ENCODE measurements at places on chromosomes 11 and 22.

- DNase-seq, result no peak
Observed at GRCh38 chr11:109302591-109303334, 119.2 kb upstream of the C11orf87 start.

- DNase-seq, result no peak
Observed at GRCh38 chr11:35583126-35583525, 35.1 kb upstream of the FJX1 start.

- no peak for DNase-seq
Observed at GRCh38 chr11:74338963-74339362, 27.5 kb upstream of the P4HA3 start.

- no peak for DNase-seq
Observed at GRCh38 chr11:61082931-61083531, 19.3 kb upstream of the CD5 start.

DNA sequence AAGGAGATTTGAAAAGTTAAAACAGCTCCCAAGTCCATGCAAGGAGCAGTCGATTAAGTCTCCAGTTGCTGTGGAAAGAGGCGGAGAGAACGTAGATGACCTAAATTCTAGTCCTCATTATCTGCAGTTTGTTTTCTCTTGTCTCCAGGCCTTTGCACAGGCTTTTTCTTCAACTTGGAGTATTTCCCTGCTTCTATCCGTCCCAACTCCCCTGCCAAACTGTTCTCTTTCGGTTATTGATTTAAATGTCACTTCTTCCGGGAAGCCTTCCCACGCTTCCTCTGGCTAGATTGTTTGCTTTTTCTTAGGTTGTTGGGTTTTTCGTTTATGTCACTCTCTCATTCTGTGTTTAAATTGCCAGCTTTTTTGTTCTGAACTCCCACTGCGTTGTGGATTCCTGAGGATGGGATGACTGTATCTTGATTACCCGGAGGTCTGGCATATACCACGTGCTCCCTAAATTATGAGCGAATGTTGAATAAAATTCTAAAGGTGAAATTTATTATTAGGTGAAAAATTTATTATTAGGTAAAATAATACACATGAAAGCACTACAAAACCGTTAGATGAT, 463 bp downstream of the TMEM126B start:
- DNase-seq, result no peak

DNA sequence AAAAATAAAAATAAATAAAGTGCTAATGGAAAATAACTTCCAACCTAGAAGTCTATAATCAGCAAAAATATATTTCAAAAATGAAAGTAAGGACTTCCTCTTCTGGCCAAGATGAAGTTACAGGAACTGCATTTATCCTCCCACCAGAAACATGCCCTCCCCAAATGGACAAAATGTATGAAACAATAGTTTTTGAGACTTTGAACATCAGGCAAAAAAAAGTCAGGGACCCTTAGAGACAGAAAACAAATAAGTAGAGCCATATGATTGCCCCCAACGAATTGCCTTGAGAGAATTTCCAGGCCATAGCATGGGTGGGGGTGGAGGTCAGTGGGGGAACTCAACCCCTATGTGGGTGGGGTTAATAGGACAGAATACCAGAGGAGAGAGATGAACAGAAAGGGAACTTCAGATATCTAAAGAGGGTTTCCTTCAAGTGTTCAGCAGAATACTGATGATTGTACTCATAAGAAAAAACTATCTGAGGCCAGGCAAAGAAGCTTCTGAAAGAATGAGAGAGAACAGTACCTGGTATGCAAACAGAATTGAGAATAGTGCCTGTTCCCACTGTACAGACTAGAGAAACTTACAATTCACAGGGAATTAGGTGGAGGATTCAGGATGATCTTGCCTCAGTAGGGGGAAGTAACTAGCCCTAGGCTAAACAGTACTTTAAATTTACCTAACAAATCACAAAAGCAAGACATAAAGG, 26.6 kb upstream of the IL10RA start:
- DNase-seq, result no peak

DNA sequence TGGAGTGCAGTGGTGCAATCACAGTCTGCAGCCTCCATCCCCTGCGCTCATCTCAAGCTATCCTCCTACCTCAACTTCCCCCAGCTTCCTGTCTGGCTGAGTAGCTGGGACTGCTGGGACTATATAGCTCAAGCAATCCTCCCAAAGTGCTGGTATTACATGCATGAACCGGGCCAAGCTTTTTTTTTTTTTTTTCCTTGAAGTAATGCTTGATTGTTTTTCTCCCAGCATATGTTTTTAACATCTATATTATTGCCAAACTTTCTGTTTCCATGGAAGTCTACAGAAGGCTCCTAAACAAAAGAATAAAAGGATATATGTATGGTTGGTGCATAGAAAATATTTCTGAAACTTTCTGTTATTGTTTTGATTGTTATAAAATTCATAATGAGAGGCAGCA, 853.6 kb downstream of the KCNA4 start:
- no peak for DNase-seq

- no peak for DNase-seq
Observed at GRCh38 chr11:62804310-62805075, 747 bp downstream of the NXF1 start.

GRCh38 chr11:113532697-113533424, 57.7 kb upstream of the DRD2 start:
- DNase-seq, result peak; percentile 11

DNA sequence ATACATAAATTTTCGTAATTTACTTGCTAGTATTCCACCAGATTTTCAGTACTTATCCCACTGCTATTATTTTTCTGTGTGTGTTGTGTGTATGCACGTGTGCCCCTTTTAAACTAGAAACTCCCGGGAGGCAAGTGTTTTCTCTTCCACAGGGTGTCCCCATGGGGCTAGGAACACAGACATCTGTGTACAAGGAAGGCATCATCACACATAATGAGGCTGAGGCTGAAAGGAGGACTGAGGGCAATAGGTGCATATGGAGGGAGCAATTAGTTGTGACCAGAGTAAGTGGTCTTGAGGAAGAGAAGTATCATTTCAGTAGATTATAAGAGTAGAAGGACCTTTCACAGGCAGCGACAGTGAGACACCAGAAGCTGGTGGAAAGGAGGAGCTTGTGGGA, 2.1 kb upstream of the DPAGT1 start:
- no peak for DNase-seq

GRCh38 chr11:17024924-17025323, 10.7 kb upstream of the PLEKHA7 start:
- DNase-seq, result no peak

GRCh38 chr11:82767123-82767522, 33.5 kb upstream of the FAM181B start:
- DNase-seq, result no peak

DNA sequence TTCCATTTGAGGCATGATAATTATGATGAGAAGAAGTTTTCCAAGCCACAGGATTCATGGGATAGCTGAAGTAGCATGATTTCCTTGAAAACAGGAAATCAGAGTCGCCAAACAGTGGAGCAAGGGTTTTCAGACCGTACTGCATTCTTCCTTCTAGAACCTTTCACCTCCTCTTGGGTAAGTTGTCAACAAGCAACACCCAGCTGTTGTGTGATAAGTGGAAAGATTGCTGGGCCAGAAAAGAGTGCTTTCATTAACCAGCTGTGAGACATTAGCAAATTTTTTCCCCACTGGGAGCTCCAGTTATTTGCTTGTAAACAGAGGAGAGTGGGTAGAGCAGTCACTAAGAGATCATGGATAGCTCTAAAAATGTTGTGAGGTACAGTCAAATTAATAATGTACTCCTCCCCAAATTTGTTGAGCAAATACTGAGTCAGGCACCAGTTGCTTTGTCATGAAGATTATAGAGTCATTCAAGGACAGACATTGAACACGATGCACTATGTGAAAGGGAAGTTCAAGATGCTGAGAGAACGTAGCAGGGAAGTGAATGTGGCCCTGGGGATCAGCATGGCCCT, 11.7 kb upstream of the MPEG1 start:
- DNase-seq, result no peak
